ENCODE measurements at places on chromosomes 7 and 10.

GRCh38 chr10:110733218-110733952 lies 89.2 kb downstream of the RBM20 start:
- no peak for DNase-seq

DNA sequence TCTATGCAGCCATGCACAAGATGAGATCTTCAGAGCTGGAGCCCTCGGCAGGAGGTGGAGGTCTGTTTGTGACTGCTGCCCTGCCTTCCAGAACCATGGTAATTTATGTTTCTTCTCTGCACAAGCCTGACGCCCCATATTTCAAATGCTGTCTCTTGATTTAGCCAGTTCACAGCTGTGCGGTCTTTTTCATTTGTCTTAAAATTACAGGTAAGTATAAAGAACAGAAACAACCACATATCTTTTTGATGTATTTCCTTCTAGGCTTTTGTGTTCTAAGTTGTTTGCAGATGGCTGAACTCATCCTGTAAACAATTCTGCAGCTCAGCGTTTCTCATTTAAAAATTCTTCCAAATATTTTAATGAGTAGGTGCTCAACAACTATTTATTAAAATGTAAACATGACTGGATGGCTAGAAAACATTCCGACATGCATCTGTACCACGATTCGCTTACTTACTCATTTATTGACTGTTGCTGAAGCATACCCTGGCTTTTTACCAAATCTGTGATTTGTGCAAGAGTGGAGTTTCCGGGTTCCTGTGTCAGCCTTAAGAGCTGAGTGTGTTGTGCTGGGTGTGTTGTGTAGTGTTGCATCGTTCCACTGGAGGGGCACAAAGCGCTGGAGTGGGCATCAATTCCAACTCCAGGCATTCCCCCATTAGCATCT lies 58.9 kb downstream of the PIP4K2A start:
- no peak for DNase-seq

- DNase-seq: no peak
These were observed 1.2 kb downstream of the HOXA10 start for GRCh38 chr7:27172823-27173510.

DNA sequence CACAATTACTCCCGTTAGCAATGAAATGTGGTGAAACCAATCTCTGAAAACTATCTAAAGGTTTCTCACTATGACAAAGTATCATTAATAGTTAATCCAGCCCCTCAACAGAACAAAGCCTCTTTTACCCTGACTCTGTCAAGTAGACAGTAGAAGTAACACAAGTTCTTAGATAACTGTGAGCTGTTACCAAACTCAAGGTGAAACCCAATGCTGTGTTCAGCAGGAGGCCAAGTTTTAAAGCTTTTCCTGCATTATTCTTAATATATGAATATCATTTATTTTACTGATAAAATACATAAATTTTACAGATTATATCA lies 109.1 kb downstream of the SRPK2 start:
- DNase-seq: no peak

DNA sequence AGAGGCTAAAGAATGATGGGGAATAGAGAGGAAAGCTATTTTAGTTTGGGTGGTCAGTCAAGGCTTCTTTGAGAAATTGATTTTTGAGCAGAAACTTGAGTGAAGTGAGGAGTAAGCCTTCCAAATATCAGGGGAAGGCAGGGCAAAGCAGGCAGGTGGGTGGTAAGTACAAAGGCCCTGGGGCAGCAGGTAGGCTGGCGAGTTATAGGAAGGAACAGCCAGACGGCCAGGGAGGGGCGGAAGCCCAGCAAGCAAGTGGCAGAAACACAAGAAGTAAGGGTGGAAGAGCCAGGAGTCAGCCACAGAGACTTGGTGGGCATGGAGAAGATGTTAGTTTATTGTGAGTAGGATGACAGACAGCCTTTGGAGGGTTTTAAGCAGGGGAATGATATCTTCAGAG lies 34.9 kb downstream of the VWA2 start:
- no peak for DNase-seq

DNA sequence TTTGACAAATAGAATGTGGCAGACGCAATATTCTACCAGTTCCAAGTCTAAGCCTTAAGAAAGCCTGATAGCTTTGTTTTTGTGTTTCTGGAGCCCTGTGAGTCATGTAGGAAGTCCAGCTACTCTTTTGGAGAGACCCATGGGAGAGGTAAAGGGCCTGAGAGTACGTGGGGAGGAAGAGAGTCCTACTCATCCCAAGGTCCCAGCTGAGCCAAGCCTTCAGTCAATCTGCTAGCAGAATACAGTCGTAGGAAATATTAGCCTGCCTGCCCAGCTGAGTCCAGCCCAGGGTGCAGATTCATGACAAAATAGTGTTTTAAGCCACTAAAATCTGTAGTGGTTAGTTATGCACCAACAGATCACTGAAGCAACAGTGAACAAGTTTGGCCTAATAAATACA lies 9.0 kb upstream of the GNA12 start:
- no peak for DNase-seq

GRCh38 chr10:64537112-64537511 lies 1015.9 kb downstream of the REEP3 start:
- no peak for DNase-seq

All from activated gamma-delta T cell (primary cell).